Activated gamma-delta T cell treated with anti-CD3 and anti-CD28 coated beads, Interleukin-2, amount 50 U/mL, for 16 hours (primary cell): ENCODE measurements at places on chromosomes 5 and 9.

- DNase-seq: no peak
Measured at GRCh38 chr5:31847354-31847753, 208.4 kb downstream of the PDZD2 start.

DNA sequence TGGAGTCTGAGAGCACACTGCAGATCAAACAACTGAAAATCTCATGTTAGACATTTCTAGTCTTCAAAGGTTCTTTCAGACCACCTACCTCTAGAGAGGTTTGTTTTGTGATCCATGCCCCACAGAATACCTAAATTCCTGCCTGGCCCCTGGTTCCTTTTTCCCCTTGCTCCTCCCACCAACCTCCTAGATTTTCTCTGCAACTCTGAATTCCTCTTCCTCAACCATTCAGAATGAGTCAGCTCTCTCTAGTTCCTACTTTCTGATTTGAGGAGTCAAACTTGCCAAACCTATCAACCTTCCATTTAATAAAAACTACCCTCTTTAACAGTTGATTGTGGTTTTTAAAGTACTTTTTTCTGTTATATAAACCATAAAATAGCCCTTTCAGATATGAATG, 83.2 kb upstream of the ZNF462 start:
- no peak for DNase-seq

DNA sequence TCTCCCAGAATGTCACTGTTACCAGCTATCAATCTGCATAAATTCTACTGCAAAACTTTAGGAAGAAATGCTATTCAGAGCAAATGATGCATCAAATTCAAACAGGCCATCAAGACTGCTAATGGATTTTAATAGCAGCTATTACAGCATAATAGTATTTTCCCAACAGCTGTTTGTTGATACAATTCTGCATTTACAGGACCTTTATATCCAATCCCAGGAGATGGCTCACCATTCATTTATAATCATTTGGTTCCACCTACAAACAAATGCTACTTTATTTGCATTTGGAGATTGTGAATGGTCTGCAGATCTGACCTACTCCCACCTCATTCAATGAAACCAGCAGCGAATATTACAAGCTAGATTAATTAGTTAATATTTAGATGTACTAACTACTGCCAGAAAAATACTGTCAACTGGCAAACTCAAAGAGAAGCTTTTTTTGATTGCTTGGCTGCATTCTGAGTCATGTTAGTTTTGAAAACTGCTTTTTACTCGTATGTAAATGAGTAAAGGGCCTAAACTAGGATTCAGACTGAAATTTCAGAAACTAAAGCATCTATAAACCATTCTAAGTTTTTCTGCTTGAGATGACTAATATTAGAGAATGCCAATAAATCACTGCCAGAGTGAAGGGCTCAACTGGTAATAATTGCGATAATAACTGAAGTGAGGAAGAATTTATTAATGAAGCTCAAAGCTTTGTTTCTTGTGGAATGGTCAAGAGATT, 7.1 kb upstream of the PCA3 start:
- no peak for DNase-seq

- no peak for DNase-seq
Measured at GRCh38 chr5:11384441-11385250, 519.6 kb downstream of the CTNND2 start.

DNA sequence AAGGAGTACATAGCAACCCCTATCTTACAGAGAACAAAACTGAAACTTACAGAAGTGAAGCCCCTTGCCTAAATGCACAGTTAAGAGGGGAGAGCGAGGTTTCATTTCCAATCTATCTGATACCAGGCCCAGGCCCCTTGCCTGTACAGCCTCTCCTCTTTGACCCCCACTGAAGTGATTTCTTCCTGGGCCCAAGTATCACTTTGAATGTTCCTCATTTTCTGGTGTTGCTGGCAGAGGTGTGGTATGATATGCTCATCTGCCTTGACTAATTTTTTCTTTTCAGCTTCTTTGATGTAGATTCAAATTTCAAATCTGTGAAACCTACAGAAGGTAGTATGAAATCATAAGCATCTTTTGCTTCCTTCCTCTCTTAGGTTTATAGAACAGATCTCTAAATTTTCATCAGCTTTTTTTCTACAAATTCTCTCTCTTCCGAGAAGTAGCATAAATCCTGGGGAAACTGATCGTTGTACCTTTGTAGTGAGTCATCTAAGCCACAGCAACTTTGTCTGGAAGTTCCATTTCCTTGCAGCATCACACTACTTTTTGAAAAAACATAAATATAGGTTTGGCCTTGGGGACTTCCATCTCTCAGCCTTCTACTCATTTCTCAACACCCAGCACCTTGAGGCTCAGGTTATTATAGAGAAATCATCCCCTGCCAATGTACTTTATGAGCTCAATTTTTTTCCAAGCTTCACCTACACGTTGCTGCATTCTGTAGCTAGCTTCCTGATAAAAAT, 402.4 kb upstream of the PTGER4 start:
- DNase-seq: peak; percentile 1

DNA sequence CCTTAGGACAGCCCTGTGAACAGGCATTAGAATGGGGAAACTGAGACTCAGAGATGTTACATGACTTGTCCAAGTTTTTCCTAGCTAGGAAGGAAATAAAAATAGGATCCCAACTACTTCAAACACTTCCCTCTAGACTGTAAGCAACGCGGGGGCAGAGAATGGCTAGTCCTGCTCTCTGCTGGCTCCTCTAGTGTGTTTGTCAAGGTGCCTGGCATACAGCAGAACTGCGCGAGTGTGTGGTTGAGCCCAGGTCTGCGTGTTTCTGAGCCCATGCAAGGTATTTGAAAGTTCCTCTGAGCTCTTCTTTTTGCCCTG, 152.5 kb downstream of the MACROH2A1 start:
- no peak for DNase-seq

DNA sequence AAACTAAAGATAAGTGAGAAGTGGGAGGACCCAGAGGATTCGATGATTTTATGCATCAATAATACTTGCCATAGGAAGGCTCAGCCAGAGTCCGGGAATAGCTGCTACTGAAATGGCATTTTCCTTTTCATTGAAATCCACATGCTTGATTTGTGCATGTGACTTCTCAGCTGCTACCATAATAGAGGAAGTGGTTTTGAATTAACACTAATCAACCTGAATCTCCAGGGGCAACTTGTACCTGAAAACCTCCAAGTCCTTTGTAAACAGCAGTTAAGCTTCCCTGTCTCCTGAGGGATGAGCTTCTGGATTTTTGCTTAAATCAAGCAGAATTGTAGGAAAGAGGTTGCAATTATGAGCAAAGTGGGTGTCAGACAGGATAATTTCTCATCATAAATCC, 124.9 kb downstream of the PPP2R2B start:
- DNase-seq: no peak

DNA sequence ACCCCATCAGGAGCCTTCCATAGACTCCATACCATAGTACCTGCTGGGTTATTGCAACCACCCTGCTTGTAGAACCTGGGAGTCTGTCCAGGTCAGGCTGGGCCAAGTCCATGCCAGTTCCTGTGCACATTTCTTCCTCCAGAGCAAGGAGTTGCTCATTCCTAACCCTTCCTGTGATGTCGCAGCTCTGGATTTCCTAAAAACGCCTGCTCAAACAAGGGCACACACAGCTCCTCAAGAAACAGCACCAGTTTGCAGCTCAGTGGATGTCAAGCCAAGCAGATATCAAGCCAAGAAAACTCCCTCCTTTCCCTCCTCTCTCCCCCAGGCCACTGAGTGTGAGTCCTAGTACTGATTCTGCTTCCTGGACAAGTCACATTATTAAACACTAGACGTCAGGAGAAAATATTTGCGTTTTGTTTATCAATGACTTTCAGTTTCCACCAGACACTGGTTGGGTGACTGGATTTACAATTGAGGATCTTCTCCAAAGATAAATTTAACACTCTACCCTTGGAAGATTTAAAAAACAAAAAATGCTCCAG, 59.6 kb downstream of the SLC1A1 start:
- no peak for DNase-seq
